NCI-H460 (cell line): ENCODE measurements at places on chromosomes 1 and 21. TPM values are rescaled to one million over a fixed set of nuclear protein-coding genes. Genes with fewer than 3 reads are reported as not detected.

ERICH3 gene
- total RNA-seq = not detected in 2 replicates

TLR5 gene
- 0.05 and 0.06 TPM in 2 replicates for total RNA-seq

TAS1R1 gene
- not detected in 2 replicates for total RNA-seq

TMEM53 gene
- total RNA-seq = 2.3 and 4.5 TPM in 2 replicates

TFAP2E gene
- total RNA-seq = 0.40 TPM in 1 of 2 replicates, not detected in the other

HRNR gene
- total RNA-seq = not detected in 2 replicates

FNDC10 gene
- total RNA-seq = 2.0 and 2.2 TPM in 2 replicates

RGS8 gene
- total RNA-seq = not detected in 2 replicates

CLDN17 gene
- total RNA-seq = not detected in 2 replicates

KIF2C gene
- total RNA-seq = 43.6 and 49.8 TPM in 2 replicates

SLAMF7 gene
- total RNA-seq = not detected in 2 replicates

AKR1A1 gene
- 85.0 and 95.1 TPM in 2 replicates for total RNA-seq

RNF220 gene
- total RNA-seq = 60.9 and 65.9 TPM in 2 replicates

KRTAP25-1 gene
- total RNA-seq = not detected in 2 replicates

SELENBP1 gene
- total RNA-seq = 24.6 and 28.9 TPM in 2 replicates

SYCP1 gene
- not detected in 2 replicates for total RNA-seq

MYOC gene
- total RNA-seq = not detected in 2 replicates

PDZK1 gene
- total RNA-seq = 0.62 TPM in 1 of 2 replicates, not detected in the other

SEMA6C gene
- total RNA-seq = 0.69 and 1.2 TPM in 2 replicates

IER5 gene
- 29.6 and 35.8 TPM in 2 replicates for total RNA-seq

LAMC1 gene
- 540 and 549 TPM in 2 replicates for total RNA-seq

IL12RB2 gene
- total RNA-seq = not detected in 2 replicates

CDC42BPA gene
- 67.7 and 77.7 TPM in 2 replicates for total RNA-seq

PPM1J gene
- 0.69 and 0.72 TPM in 2 replicates for total RNA-seq

HEYL gene
- 0.66 and 0.77 TPM in 2 replicates for total RNA-seq

OR14A16 gene
- total RNA-seq = not detected in 2 replicates

HAO2 gene
- total RNA-seq = not detected in 2 replicates

KIF26B gene
- total RNA-seq = 0.07 and 0.17 TPM in 2 replicates

RAB3B gene
- total RNA-seq = 88.3 and 96.5 TPM in 2 replicates

DNM3 gene
- total RNA-seq = 0.12 and 0.27 TPM in 2 replicates

MIXL1 gene
- not detected in 2 replicates for total RNA-seq

SLC30A2 gene
- not detected in 2 replicates for total RNA-seq

CIART gene
- 1.1 and 1.4 TPM in 2 replicates for total RNA-seq

AKR7A3 gene
- total RNA-seq = 0.17 and 0.22 TPM in 2 replicates

F3 gene
- 3.8 and 4.2 TPM in 2 replicates for total RNA-seq

LCE1E gene
- total RNA-seq = not detected in 2 replicates

GTF2B gene
- 33.8 and 36.2 TPM in 2 replicates for total RNA-seq

DCST2 gene
- 0.45 and 1.6 TPM in 2 replicates for total RNA-seq

GJA5 gene
- total RNA-seq = 37.3 and 38.0 TPM in 2 replicates

TIAM1 gene
- 1.1 and 2.7 TPM in 2 replicates for total RNA-seq

BACE2 gene
- 131 and 145 TPM in 2 replicates for total RNA-seq

UBASH3A gene
- not detected in 2 replicates for total RNA-seq

LMOD1 gene
- total RNA-seq = not detected in 2 replicates

TEDDM1 gene
- not detected in 2 replicates for total RNA-seq
